ENCODE measurements at places on chromosomes 3 and 15.

DNA sequence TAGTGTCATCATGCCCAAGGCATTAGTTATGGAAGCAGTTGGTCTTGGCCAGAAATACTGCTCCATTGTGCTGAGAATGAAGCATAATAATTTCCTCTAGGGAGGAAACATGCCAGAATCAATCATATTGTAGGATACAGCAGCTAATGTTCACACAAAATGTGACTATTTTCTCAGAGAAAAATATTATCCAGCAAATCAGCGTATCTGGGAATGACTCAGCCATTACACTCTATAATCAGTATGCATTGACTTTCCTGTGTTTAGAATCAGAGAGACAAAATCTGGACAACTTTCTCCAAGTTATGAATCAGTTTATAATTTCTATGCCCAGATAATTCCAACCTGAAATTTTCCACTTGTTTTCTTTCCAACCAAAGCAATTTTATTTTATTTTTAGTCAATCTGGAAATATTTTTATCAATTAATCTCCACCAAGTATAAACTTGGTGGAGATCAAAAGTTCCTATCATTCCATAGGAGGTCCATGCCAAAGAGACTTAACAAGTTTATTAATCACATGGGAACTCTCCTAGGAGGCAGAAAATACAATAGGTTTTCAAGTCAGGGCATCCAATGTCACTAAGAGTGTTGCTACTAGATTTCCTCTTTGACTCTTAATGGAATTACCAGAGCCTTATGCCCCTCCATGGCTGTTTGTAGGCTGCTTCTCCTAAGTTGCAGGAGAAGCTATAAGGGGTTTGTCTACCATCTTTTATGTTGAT, 36.4 kb downstream of the SUCNR1 start:
- no peak for DNase-seq

- no peak for DNase-seq
These were observed 26.3 kb downstream of the SYNPR start for GRCh38 chr3:63304421-63304820.

DNA sequence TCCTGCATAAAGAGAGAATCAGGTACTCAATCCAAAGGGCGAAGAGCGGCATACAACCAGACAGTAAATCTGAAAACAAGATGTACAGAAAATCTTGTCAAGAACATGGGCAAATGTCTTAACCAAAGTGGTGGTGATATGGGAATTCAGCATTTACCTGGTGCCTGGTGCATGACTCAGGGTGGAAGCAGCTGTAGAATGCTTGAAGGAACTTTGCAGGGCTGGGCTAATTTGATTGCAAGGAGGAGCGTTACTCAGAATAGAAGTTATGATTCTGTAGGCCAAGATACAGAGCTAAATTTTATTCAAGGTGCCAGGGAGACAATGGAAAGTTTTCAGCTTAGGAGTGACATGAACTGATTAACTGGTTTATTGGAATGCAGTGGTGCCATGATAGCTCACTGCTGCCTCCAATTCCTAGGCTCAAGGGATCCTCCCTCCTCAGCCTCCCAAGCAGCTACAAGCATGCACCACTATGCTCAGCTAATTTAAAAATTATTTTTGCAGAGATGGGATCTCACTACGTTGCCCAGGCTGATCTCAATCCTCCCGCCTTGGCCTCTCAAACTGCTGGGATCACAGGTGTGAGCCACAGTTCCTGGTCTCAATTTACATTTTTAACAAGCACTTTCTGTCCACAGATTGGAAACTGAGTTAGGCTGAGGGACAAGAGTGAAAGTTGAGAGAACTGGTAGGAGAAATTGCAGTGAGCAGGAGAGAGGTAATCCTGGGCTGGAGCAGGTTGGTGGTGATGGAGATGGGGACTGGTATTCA, 91.5 kb upstream of the TBC1D5 start:
- no peak for DNase-seq

GRCh38 chr3:23698652-23699313, 107.0 kb upstream of the UBE2E1 start:
- no peak for DNase-seq

GRCh38 chr15:51647128-51647562, 24.6 kb upstream of the DMXL2 start:
- no peak for DNase-seq

GRCh38 chr3:118705487-118706219, 329.0 kb downstream of the IGSF11 start:
- DNase-seq: no peak

DNA sequence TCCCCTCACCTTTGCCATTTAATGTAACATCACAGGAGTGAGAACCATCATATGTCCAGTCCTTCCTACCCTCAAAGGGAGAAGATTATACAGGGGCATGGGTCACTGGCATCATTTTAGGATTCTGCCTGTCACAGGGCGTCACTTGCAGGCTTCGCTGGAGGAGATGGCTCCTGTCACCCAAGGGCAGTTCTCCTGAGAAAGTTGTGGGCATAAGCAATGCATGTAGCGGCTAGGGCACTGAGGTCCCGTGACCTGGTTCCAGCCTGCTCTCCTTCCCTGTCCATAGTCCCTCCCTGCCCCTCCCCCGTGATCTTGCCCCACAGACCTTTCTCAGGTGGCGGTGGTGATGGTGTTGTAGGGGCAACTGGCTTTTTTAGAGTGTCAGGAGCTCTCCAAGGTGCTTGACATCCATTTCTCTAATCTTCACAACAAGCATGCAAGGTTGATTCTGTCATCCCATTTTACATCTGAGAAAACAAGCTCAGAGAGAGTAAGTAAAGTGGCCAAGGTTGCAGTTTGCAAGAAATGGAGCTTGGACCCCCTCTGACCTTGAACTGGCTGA, 241.5 kb upstream of the CTDSPL start:
- DNase-seq: no peak

DNA sequence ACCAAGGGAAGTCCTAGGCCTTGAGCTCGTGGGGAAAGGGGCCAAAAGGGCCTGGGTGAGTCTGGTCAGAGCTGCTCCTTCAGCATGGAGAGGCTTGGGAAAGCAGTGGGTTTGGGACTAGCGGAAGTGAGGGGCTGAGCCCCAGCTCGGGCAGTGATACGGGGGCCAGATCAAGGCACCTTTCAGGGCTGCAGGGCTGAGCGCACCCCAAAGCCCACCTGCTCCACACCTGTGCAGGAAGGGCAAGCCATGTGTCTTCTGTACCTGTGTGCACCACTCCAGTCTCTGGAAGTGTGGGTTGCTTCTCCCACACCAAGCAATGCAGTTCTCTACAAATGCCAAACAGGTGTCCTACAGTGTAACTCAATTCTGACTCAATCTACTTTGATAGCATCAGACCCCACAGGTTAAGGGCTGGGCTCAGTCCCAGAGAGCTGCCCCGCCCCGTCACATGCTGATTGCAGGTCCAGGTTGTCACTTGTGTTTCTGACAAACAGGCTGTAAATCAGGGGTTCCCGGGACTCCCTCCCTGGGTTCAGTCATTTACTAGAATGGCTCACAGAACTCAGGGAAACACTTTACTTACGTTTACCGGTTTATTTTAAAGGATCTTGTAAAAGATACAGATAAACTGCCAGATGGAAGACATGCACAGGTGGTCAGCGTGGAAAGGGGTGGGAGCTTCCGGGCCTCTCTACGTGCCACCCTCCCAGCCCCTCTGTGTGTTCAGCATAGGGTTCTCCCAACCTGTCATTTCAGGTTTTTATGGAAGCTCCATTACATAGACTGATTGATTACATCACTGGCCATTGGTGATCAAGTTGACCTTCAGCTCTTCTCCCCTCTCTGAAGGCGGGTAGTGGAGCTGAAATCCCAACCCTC, 28.8 kb upstream of the KLF13 start:
- DNase-seq: no peak

DNA sequence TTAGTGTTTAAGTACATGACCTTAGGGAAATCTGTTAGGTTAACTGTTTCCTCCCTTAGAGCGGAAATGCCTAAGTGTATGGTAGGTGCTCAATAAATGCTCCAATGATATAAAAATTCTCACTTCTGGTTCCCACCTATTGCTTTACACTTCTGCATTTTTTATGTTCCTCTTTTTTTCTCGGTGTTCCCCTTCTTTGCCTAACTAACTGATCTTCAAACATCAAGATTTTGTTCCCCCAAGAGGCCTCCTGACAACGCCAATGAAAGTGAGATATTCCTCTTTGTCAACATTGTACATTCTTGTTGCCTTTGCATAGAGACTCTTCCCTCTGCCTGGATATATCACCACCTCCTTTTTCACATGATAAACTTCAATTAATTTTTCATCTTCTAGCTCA, 17.4 kb downstream of the SLC35A5 start:
- no peak for DNase-seq

DNA sequence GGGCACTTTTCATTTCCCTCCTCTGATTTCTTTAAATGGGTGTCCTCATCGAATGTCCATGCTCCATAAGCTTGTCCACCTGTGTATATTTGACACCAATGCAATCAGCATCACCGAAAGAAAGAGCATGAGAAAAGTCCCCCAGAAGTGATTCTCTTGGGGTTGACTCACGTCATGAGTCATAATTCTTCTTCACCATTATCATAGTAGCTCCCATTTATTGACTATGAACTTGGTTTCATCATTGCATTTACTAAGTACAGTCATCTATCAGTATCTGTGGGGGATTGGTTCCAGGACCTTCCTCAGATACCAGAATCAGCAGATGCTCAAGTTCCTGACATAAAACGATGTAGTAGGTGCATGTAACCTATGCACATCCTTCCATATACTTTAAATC, 372.5 kb upstream of the CFAP20DC start:
- peak; percentile 68 for DNase-seq

DNA sequence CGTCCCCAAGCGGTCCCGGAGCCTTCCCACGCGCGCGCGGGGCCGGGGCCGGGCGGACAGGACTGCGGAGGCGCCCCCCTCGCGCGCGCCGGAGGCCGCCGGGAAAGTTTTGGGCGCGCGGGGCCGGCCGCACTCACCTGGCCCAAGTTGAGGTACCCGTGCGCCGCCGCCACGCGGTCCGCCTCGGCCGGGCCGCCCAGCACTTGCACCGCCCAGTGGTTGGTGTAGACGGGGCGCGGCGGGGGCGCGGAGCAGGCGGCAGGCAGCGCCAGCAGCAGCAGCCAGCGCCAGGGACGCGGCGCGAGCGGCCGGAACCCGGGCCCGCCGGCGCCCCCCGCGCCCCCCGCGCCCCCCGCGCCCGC, 289 bp downstream of the PCSK6 start:
- DNase-seq: peak; percentile 31

- no peak for DNase-seq
These were observed 578.7 kb downstream of the SQOR start for GRCh38 chr15:46213551-46213950.

DNA sequence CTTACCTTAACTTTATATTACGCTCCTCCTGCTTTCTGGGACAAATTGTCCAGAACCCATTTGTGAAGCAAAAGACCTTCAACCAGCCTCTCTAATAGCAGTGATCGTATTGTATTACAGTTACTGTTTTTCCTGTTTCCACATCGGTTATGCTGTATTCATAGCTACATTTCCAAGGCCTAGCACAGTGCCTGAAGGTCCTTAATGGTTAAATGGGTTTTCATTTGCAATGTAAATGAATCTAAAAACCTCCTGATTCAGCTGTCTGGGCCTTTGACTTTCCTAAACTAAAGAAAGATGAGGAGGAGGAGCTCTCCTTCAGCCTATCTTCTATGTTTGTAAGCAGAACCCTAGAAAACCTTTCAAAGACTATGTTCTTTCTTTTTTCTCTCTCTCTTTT, 99.1 kb downstream of the LRRC28 start:
- DNase-seq: no peak

DNA sequence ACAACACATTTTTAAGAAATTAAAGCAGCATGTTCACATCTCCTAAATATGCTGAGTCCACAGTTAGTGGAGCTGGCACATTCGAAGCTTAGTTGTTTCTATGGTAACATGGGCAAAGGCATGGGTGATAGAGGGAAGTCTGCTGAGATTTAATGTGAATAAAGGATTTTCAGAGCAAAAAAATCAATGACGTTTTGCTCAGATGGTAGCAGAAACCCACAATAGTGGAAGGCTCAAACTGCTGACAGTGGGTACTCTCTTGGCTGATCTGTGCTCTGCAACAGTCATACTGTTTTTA, 795.1 kb upstream of the ARPP21 start:
- no peak for DNase-seq

GRCh38 chr3:46539443-46540005, 26.6 kb downstream of the LRRC2 start:
- no peak for DNase-seq

DNA sequence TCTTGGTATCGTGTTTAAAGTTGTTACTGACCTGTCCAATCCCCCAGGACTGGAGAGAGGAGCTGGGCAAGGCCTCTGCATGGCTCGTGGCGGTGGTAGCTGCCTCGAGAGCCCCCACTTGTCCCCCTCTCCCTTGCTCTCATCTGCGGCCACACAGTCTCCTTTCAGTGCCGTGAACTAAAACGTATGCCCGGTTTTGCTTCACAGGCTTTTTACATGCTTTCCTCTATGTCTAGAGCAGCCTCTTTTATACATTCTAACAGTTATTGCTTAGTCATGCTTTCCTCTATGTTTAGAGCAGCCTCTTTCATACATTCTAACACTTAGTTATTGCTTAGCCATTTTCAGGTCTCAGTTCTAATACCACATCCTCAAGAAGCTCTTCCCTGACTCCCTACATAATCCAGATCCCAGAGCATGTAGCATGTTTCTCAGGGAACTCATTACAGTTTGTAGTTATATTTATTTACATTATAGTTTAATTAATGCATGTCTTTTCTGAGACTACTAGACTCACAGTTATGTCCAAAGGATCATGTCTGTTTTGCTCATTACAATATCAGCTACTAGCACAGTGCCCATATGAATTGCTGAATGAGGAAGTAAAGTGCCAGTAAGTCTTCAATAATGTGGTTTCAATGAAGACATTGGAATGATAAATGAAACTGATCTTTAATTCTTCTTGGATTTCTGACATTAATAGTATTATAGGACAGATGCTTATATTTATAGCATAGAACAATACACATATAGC, 66.5 kb upstream of the TBL1XR1 start:
- DNase-seq: no peak

DNA sequence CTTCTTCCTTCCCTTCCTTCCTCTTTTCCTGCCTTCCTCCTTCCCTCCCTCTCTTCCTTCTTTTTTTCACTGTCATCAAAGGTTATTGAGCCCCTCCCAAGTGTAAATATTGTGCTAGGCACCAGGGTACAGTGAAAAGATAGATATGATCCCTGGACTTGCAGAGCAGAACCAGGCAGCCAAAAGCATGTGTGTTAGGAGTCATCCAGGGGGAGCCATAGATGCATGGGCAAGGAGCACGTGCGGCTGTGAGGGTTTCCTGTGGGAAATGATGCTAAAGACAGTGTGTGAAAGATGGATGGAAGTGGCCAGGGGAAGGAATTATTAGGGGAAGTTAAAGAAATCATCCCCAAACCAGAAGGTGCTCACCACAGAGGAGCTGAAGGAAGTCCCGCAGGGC, 65.2 kb downstream of the NR2F2 start:
- no peak for DNase-seq

GRCh38 chr15:70558406-70559264, 204.7 kb downstream of the UACA start:
- no peak for DNase-seq

GRCh38 chr3:18618723-18619122, 193.6 kb upstream of the SATB1 start:
- DNase-seq: no peak

GRCh38 chr15:48603123-48603500, 42.4 kb downstream of the FBN1 start:
- no peak for DNase-seq

- no peak for DNase-seq
These were observed 286.0 kb upstream of the TGFBR2 start for GRCh38 chr3:30320392-30320791.

Measured in activated CD4-positive, alpha-beta T cell treated with anti-CD3 and anti-CD28 coated beads, Interleukin-2, Interleukin-6, amounts not matched to agents 100 ng/mL and 50 ng/mL, durations not matched to agents 16 hours and 8 hours (primary cell).